Sigmoid colon (tissue), 7 donors: ENCODE measurements at places on chromosomes 1 and 21. TPM values are rescaled to one million over a fixed set of nuclear protein-coding genes. Genes with fewer than 3 reads are reported as not detected.

The MEX3A gene
- total RNA-seq, result 0.27 TPM

The C1QC gene
- total RNA-seq, result 47.9 TPM

The ASCL5 gene
- not detected for total RNA-seq

The TRIM17 gene
- not detected for total RNA-seq

The TMEM69 gene
- 31.0 TPM for total RNA-seq

The KRTAP7-1 gene
- total RNA-seq, result not detected

The PLEKHA6 gene
- 15.0 TPM for total RNA-seq

The FGGY gene
- total RNA-seq, result 33.2 TPM

- DNase-seq, result no peak
These were observed 10.5 kb downstream of the RASSF5 start for GRCh38 chr1:206517784-206518183.

DNA sequence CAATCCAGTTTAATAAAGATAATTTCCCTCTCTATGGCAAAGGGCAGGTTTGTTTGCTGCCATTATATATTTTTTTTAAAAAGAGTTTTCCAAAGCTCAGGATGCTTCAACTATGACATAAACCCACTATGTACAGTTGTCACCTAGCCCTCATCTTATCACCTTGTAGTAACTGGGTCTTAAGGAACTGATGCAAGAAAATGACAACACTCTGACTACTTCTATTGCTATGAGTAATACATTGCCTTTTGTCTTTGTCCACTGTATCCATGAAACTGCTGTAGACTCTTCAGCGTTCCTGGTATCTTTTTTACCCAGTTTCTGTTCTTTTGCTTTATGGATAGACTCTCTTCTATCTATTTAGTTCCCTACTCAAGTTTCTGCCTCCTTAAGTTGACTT is 586.5 kb downstream of the NEGR1 start:
- DNase-seq, result no peak

DNA sequence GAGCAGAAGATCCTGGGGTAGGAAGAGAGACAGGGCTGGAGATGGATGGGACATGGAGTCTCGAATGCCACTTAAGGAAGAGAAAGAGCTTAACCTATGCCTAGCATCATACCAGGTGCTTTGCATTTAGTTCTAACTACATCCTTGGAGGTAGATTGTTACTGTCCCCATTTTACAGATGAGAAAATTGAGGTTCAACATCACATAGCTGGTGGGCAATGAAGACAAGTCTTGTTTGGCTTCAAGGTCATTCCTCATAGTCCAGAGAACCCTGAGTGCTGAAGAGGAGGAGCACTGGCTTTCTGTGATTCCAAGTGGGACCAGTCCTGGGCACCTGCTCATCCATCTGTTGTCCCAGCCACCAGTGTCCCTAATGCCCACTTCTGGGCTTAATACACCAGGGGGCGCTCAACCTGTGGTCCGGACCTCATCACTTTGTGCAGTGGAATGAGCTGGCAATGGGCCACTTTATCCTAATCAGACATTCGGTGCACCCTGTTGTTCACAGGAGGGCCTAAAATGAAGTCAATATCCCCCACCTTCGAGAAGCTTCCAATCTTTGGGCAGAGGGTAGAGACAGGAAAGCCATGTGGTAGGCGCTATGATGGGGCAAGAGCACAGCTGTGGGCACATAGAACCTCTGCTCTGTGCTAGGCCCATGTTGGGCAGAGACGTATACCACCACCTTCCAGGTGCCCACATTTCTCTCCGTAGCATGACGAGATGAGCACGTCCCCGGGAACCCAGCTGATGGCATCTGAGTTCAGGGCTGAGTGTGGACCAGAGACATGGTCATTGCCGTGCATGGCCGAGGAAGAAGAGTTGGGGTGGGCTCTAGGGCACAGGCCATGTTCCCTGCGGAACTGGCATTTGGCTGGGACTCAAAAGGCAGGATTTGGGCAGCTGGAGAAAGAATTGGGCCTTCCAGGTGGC is 9.2 kb downstream of the RPS6KA1 start:
- DNase-seq, result no peak

DNA sequence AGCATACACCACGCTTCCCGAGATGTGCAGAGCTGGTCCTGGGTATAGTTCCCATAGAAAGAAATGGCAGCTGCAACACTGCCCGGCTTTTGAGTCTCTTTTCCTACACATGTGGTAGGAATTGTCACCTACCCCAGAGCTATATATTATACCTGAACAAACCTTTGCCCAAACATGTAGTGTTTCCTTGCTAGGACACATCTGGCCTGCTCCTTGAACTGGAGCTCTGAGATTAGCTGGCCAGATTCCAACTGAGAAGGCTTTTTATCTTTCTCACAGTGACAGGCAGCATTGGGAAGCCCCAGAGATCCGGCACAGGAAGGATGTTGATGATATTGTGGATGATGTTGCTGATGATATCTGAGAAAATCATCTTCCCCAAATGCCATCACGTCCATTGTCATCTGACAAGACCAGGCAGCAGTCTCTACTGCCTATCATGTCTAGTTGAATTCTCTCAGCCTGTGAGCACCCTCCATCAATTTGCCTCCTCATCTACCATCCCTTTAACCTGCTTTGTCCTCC is 115.0 kb upstream of the SMYD2 start:
- DNase-seq, result no peak

GRCh38 chr1:210700511-210700910 is 371.8 kb downstream of the HHAT start:
- DNase-seq, result no peak

- peak; percentile 83 for DNase-seq
These were observed 451 bp downstream of the ADAMTSL4 start for GRCh38 chr1:150549496-150550221.

DNA sequence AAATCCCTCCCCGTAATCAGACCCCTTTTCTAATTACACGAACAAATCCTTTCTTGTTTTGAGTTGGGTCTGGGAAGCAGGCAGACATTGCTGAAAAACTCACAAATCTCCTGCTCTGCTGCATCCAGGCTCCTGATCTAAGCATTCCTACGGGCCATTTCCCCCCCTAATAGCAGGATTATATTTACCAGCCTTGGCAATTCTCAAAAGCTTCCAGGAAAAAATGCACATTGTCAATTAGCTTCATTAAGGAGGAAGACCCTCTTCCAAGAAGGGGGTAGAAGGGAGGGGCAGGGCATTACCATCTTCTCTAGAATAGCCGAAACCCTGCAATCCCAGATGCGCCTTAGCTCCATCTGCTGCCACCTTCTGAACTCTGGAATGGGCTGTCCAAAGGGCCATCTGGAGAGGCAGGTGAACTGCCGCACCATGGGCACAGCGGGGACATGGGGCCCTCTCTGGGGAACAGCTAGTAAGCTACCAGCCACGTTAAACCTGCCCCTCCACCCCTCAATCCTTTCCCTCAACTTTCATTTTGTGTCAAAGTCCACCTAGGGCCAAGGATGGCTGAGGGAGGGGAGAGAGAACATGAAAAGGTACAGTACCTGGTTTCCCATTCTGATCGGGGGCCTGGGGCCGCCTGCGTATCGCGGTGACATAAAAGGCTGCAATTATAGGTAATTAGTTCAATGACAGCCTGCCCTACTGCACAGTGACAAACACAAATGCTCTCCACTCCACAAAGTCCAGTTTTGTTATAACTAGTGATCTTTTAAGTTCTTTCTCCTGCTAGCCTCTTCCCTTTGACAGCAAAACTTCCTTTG is 56.8 kb downstream of the MRPL37 start:
- DNase-seq, result no peak

GRCh38 chr1:167651161-167651693 is 21.2 kb downstream of the RCSD1 start:
- DNase-seq, result no peak

DNA sequence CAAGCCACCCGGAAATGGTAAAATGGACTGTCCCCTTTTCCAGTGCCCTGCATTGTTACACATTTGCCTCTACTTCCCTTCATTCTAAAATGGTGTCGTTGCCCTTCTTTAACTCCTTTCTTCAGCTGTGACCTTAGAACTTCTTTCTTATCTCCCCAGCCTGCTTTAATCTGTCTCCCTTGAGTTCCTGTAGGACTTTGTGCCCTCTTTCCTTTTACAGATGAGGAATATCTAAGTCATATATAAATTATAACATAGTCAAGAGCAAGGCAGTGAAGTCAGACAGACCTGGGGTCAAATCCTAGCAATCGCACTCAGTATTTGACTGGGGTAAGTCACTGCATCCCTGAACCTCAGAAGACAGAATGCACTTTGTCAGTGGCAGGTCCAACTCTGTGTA is 31.4 kb upstream of the TMEM222 start:
- no peak for DNase-seq

GRCh38 chr1:100458661-100459357 is 79.1 kb upstream of the GPR88 start:
- no peak for DNase-seq

- no peak for DNase-seq
These were observed 85.7 kb downstream of the ITPKB start for GRCh38 chr1:226653311-226653921.

DNA sequence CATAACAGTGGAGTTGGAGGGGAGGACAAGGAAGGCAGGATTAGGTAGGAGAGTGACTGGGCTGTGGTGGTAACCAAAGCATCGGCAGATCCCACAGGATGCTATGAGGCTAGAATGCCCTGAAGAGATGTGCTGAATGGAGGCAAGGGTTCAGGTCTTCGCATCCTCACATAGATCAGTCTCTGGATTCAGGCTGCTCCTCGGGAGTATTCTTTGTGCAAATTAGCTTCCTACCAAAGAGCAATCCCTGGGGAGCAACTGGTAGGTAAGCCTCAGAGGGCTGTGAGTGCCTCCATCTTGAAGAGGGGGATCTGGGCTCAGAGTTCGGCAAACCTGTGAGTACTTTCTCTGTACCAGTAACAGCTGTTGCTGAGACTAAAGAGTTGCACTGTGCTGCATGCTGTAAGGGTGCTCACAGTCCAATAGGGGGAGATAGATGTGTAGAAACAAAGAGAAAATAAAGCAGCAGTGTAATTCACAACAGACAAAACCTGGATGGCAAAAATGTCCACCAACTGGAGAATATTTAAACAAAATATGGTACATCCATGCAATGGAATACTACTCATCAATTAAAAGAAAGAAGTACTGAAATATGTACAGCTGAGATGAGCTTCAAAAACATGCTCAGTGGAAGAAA is 322.4 kb upstream of the DEPDC1 start:
- no peak for DNase-seq

DNA sequence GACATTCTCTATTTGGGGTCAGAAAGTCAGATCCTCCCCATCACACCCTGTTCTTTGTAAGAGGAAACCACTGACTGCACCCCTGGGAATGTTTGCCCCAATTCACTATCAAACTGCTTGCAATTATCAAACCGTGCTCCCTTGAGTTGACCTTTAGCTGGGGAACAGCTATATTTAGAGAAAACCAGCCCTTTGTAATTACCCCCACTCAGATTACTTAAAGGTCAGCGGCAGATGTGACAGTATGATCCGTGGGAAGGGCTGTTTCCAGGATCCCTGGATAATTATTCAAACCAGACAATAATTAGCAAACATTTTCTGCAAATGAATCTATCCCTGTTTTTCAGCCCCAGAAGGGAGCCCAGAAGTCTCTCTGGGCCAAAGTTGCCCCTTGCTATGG is 242.7 kb downstream of the RRAGC start:
- DNase-seq, result no peak

DNA sequence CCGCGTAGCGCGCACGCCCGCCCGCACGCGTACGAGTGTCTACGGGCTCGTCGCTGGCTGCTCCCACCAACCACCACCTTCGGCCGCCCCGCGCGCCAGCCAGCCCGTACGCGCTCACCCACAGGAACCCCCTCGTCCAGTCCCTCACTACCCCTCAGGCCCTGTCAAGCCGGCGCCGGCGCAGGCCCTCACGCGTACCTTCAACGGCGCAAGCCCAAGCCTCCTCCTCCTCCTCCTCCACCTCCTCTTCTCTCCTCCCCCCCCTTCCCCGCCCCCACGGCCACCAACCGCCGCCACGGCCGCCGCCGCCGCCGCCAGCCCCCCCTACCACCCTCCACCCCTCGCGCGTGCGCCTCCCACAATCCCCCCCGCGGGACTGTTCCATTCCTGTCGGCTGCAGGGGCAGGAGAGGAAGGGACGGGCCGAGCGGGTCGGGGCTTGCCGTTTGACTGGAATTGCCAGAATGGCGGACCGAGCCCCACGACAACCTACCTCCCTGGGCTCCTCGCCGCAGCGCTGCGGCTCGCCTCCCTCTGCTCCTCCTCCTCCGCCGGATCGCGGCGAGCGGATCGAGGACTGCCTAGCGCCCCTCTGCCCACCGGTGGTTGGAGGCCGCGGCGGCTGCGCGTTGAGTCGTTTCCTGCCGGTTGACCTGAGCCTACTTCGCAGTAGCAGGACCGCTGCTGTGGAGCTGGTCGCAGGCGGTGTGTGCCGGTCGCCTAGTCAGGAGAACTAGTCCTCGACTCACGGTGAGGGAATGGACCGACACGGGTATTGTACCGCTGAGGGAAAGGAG is at the start of gene ASH1L:
Gene ASH1L (minus strand): TSS at position 223 of the 796 bp plus-strand sequence. CDS start 41,284 bp downstream, outside the sequence.
- DNase-seq, result peak; percentile 96

DNA sequence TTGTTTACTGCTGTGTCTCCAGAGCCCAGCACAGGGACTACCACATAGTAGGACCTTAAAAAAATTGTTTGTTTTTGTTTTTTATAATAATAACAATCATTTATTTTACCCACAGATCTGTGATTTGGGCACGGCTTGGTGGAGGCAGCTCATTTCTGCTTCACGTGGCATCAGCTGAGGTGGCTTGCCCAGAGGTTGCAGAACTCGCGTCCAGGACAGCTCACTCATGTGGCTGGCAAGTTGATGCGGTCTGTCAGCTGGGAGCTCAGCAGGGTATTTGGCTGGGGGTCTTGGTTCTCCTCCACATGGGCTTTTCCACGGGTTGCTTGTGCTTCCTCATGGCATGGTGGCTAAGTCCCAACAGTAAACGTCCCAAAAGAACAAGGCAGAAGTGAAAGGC is 2.9 kb upstream of the SYNC start:
- DNase-seq, result no peak

DNA sequence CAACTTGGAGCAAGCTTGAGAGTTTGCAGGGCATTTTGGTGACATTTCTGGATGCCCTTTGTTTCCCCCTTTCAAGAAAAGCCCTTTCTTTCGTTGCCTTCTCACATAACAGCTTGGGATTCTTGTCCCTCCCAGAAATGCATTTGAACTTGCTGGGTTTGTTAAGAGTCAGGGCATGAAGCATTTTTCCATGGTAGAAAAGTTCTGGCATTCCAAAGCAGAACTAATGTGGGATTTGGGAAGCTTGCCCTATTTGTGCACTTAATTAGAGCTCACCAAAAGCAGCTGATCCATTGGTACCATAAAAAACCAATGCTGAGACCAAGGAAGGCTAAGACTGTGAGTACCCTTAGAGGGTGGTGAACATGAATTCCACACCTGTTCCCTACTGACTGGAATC is 99.8 kb upstream of the HOOK1 start:
- DNase-seq, result no peak

- no peak for DNase-seq
These were observed 154.3 kb downstream of the MAST2 start for GRCh38 chr1:45957684-45958083.

DNA sequence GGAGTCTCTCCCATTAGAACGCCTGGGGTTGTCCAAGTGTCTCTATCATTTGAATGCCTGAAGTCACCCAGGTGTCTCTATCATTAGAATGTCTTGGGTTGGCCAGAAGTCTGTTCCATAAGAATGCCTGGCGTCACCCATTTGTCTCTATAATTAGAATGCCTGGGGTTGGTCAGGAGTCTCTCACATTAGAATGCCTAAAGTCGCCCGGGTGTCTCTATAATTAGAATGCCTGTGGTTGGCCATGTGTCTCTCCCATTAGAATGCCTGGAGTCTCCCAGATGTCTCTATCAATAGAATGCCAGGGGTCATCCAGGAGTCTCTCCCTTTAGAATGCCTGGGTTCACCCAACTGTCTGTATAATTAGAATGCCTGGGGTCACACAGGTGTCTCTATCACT is 54.5 kb downstream of the RNF187 start:
- no peak for DNase-seq

GRCh38 chr1:43063394-43064219 is 104.9 kb upstream of the SLC2A1 start:
- no peak for DNase-seq

- DNase-seq, result no peak
These were observed 1.8 kb downstream of the RNF220 start for GRCh38 chr1:44406737-44407429.
